DMS 273 treated with DMSO at 0.1 percent for 48 hours (cell line): ENCODE measurements at places on chromosomes 12 and 14.

DNA sequence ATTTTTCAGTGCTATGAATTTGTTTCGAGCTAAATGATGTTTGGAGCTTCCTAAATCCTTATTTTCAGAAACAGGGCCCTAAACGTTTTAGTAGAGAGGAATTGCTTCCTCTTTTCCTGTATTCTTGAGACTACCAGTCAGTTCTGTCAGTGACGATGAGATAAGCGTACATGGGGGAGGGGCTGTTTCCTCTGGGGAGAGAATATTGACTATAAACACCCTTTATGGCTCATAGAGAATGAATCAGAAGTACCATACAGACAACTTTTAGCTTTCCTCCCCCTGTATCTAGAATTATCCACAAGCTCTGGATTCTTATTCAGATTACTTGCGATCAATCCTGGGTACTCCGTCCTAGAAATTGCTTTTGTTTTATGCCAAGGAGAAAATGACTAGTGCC lies 5.1 kb downstream of the TBK1 start:
- no peak for DNase-seq

GRCh38 chr12:100267603-100268281 lies 765 bp downstream of the SCYL2 start:
- no peak for DNase-seq

DNA sequence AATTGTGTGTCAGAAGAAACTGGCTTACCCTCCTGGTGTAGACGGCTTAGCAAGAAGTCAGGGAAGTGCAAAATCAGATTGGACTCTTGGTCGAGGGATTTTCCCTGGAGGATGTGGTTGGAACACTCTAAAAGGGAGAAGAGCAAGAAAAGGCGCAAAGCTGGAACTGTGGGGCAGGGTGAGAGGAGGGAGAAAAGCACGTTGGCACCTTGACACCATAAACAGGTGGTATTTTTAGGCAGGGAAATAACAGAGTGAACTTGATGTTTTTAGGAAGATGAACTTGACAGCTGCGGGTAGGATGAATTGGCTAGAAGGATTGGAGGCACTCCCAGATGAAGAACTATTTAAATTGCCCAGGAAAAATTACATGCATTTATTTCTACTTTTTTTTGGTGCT lies 67.7 kb downstream of the HCAR2 start:
- no peak for DNase-seq

DNA sequence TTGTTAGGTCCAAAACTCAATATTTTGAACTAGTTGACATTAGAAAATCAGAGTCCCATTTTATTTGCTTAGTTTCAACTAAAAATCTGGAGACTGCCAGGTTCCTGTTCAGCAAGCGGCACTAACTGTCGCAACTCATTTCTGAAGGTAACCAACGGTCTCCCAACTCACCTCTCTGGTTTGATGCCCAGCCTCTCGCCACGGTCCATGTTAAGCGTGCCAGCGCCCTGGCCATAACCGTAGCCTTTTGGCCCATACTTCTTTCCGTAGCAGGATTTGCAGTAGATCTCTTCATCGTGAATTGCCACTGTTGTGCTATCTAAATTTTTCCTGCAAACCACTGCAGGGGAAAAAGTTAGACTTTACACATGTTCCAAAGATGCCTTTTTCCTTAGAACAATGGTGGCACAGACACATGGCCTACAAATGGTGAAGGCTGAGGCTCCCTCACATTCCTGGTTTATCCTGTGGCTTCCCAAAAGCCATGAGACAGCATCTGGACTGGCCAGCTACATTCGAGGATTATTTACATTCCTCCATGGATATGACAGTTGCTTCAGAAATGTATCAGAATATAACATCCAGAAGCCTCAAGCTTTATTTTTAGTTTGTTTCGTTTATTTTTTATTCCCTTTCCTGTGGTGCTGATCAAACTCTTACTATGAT lies 15.7 kb downstream of the CSRP2 start:
- no peak for DNase-seq

- DNase-seq: no peak
These were observed 187.1 kb downstream of the TSPAN9 start for GRCh38 chr12:3263939-3264922.
